ENCODE measurements at places on chromosomes 11 and 22.

DNA sequence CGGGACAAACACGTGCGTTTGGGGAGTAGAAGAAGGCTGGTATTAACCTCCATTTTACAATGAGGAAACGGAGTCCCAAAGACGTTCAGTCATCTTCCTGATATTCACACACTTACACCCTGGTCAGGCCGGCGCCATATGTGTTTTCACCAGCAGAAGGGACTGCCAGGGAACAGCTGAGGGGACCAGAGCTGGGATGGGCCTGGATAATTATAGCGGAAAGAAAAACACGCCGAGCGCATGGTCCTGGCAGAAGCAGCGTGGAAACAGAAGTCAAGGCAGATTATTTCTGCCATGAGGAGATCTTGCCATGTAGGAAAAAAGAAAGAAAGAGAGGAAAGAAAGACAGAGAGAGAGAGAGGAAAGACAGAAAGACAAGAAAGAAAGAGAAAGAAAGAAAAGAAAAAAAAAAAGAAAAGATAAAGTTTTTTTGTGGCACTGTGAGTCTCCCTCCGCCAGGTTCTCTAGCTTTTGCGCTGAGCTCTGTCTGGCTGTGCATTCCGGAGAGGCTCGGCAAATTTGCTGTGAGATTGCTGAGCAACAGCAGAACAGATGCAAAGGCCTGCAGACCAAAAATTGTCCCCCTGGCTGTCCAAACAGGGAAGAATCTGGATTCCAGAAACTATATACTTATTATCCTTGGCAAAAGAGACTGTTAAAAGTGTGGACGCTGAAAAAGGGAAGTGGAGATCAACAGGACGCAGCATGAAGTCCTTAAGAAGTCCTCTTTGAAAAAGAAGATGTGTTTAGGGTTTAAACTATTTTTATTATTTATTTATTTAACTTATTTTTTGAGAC is 1.3 kb upstream of the UCP2 start:
- DNase-seq = peak; percentile 33

DNA sequence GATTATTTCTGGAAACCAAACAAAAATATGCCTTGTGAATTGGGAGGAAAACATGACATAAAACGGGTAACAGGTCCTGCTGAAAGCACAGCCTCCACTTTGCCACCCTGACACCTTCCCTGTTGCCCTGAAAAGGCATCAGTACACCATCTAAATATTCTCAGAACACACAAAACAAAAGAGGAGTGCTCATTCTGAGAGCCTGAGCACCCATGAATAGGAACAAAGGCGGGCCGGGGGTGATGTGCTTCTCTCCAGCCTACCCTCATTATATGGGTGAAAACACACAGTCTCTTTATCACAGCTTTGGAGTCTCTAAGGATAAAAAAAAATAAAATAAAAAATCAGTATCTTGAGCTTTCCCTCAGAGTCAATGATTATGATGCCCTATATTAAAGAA is 19.7 kb downstream of the SCUBE2 start:
- no peak for DNase-seq

DNA sequence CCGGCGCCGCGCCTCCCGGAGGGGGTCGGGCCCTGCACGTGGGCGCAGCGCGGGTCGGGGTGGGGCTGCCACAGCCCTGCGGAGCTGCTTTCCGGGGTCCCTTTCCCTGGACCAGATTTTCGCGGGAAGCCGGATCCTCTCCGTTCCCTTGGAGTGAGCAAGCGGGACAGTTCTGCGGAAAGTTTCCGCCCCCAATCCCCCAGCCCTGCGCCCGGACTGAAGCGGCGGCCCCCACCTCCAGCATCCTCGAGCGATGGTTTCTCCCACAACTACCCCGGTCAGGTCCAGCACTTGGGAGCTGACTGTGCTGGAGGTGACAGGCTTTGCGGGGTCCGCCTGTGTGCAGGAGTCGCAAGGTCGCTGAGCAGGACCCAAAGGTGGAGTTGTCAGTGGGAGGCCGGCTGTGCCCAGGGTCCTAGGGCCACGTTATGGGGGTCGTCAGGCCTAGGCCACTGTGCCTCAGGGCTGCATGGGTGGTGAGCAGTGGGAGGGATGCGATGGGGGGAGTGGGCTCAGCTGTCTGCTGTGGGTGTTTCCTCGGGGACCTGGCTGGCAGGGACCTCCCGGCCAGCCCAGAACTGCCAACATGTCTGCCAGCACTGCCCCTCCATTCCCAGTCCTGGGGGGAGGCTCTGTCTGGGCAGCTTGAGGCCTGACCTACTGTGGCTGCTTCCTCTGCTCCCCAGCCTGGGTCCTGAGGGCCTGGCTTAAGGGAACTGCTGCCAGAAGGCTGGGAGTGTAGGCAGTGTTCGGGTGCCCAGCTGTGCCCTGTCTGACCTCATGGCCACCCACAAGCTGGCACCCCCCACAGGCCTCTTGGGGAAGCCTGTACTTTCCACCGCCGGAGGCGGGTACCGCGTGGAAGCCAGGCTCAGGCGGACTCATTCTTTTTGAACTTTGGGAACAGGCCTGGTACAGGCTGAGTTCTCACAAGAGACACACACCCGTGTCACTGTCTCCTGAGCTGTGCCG is 726 bp downstream of the ST3GAL4 start:
- DNase-seq = peak; percentile 56

DNA sequence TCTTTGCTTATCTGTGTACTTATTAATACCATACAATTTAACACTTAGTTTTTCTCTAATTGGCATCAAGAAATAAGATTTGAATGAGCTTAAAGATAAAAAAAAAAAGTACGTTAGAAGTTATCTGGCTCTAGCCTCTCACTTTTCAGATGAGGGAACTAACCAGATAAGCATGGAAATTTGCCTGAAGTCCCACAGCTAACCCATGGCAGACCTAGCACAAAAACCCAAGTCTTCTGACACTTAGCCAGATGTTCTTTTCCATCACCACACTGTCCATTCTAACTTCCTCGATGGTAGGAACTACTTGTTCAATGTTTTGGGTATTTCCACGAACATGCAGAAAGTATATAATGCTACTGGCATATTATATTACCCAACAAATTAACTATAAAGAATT is 7.4 kb upstream of the SOX6 start:
- DNase-seq = peak; percentile 58

DNA sequence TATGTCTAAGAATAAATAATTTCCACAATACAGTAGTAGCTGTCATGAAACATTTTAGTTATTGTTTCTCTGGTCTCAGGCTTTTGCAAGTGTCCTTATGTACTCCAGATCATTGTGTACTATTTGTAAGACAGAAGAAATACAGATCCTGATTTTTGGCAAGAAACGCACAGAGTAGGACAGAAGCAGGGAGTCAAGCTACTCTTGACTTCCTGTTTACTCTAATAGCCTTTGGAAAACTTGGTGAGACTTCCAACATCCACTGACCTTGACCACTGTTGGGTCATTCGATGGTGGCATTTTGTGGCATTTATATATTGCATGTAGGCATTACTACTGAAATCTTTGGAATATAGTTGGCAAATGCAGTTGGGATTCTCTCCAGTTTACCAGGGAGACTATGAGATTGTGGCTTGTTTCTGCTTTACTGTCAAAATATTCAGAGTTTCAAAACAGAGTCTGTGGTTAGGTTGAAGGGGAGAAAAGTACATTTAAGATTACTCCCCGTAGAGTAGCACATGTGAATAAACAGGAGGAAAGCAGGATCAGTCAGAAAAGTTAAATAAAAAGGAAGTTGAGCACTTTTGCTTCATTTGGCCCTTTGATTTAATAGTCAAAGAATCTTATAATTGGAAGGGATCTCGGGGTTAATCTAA is 726.1 kb upstream of the CCDC90B start:
- DNase-seq = no peak

DNA sequence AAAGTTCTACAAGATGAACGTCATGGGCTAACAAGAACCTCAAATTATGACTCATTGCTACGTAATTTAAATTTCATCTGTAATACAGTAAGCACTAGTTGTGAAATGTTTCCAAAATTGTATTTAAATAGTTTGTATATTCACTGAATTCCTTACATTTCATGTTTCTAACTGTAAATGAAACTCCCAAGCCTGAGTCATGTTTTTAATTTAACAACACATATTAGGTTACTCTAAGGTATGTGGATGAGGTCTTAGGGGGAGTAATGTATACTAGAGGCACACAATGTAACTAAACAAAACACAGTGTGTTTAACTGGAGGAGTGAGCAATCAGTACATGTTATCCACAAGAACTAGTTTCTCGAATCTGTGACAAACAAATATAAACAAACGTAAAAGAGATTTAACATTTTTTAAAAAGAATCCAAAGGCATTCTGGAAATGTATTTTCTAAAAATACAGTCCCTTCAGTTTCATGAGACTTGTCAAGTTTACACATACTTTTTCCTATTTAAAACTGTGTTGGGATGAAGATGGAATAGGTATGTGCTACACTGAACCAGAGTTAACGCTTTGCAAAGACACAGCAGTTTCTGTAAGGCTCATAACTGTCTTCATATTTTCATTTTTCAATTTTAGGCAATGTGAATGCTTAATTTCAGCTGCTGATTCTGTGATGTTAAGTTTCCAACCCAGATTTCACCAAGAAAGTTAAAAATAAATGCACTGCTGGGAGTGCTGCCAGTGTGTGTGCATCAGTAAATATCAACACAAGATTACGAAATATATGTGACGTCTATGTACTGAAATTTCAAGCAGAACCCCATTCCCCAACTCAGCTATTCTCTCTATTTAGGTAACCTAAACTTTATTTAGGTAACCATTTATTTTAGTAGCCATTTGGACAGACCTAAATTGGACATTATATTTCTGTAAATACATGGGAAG is 52.6 kb downstream of the PITPNB start:
- no peak for DNase-seq

DNA sequence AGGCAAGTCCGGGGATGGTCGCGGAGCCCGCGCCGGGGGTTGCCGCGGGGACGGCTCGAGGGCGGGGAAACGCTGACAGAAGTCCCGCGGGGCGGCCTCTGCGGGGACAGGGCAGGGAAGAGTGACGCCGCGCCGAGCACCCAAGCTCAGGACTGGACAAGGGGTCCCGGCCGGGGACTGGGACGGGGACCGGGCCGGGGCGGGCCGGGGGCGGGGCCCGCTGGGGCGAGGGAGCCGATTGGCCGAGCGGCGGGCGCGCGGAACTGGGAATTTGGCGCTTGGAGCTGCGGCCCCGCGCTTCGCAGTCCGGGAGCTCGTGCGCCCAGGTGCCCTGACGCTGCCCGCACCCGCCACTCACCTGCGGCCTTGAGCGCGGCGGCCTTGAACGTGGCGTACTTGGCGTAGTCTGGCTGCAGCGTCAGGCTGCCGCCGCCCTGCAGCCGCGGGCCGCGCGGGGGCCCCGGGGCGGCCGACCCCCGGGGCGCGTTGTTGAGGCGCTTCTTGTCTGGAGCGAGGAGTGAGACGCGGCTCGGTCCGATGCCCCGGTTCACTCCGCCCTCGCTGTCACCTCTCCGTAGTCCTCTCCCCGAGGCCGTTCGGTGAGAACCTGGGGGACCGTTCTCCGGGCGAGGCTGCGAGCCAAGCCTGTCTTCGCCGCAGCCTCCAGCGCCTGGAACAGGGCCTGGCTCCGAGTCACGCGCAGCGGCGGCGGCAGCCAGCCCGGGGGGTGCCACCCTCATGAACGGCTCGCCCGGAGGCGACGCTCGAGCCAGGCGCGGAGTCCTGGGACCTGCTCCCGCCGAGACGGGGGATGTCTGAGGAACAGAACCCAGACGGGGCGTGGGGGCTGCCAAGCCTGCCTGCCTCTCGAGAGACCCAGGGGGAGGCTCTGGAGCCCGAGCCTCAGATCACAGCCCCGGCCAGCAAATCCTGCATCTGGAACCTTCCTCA is 4.5 kb downstream of the SHISA8 start:
- DNase-seq = peak; percentile 37

DNA sequence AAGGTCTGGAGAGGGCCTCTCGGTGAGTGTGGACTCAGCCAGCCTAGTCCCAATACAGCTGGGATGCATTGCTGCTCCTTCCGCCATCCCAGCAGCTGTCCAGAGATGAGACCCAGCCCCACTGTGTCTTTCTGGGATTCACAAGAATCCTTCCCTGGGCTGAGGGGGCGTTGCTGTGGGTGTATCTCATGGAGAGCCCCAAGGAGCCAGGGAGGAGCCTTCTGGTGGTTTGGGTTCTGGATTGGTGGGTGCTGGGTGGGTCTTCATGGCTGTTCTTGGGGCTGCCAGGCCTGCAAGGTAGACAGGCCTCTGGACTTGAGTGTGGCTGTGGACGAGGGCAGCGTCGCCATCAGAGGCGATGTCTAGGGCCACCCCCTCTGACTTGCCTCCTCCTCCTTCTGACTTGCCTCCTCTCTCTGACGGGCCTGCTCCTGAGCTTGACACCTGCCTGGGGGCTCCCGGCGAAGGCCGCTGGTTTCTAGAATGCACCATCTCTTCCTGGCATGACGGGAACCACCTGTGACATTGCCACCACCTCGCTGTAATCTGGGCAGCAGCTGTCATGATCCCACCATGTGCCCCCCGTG is 17.2 kb downstream of the KCNQ1 start:
- no peak for DNase-seq

DNA sequence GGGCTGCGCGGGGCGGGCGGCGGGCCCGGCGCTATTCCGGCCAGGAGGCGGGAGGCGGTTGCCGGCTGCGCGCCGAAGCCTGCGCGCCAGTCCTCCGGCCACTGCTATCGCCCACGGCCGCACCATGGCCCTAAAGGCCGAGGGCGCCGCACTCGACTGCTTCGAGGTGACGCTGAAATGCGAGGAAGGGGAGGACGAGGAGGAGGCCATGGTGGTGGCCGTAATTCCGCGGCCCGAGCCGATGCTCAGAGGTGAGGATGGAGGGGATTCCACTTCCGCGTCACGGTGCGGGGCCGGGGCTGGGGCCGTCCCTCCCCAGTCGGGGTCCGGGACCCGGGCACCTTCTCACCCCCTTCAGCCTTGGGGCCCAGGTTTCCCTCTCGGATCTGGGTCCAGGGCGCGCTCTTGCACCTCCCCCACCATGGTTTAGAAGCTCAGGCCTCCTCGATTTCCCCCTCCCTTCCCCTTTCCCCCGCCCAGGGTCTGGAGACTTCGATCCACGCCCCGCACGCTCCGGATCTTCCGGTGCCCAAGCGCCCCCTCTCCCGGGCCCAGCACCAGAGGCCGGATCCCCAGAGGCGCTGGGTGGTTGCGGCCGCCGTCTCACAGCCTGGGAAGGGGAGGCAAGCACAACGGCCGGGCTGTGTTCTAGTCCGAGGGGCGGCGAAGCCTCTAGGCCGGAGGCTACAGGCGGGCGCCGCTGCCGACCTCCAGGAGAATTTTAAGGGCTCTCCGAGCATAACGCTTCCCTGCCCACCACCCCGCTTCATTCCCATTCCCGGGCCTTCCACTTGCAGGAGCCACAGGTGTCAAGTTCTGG is 517 bp downstream of the SPINDOC start:
- DNase-seq = peak; percentile 57

GRCh38 chr11:5600374-5600851 is 4.0 kb downstream of the TRIM6 start:
- peak; percentile 91 for DNase-seq

Data from erythroblast (primary cell).